ENCODE measurements at places on chromosomes 11 and 22.
A peak's percentile ranks its signal among the peaks of the same experiment; 100 is the strongest.

- no peak for DNase-seq
Observed at GRCh38 chr11:124174001-124174583, 9.1 kb upstream of the OR10D3 start.

DNA sequence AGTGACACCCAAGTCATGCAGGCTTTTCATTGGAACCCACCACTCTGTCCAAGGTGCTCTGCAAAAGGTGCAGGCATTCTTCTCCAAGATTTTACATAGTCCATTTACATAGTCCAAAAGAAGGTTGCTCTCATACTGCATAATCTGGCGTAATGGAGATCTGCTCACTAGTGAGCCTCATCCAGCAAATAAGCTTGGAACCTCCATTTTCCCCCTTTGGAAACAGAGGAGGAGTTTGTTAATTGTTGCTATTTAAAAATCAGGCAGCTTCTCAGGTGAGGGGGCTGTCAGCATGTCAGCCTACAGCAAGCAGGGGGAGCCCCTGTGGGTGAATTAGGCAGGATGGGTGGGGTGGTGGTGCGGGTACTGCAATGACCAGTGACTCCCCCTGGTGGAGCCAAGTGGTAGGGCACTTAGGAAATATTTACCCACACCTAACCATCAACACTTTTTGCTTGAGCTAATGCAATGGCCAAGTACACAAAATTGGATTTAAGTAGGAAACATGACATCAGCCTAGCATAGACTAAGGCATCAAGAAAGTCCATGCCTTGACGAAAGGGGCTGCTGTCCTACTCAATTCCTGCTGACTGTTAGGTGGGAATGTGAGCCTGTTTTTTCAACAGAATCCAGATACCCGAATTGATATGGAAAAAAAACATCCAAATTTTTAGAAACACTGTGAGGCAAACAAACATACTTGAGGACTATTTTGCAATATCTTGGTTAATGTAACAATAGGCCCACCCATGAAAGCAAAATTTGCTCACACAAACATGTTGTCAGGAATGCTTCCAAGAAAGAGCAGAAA is 64.5 kb downstream of the AMBRA1 start:
- DNase-seq: peak; percentile 54

GRCh38 chr11:102806296-102806695 is 8.3 kb upstream of the MMP1 start:
- no peak for DNase-seq

GRCh38 chr22:29512031-29512430 is 32.0 kb downstream of the NEFH start:
- DNase-seq: no peak

DNA sequence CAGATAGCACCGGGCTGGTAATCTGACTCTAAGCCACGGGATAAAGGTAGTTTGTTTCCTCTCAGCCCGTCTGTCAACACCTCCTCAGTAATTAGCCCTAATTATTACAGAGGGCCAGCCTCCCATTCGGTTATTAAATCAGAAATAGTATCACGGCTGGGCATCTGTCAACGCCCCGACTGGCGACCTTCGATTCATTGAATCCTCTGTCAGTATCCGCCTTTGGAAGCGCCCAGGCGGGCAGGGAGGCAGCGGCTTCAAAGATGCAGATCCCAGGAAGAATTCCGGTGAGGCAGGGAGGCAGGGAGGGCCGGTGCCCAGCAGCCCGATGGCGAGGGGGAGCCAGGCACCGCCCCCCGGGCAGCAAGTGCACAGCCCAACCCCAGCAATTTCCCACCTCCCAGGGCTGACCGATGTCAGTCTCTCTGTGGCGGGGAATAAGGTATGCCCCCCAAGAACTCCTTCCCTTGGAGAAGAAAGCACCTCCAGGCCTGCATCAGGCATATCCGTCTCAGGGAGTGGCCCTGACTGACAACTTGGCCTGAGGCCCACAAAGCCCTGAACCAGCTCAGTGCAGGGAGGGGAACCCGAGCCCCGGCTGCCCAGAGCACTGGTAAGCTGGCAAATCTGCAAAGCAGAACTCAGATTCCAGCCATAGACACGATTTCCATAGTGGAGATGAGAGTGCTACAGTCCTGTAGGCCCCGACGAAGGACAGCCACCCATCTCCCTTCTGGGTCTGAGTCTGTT is 11.4 kb downstream of the GNB1L start:
- no peak for DNase-seq

- no peak for DNase-seq
Observed at GRCh38 chr11:12802418-12803085, 128.3 kb downstream of the TEAD1 start.

GRCh38 chr22:17699696-17700340 is 61.3 kb downstream of the BCL2L13 start:
- no peak for DNase-seq

GRCh38 chr11:71391796-71392195 is 56.4 kb downstream of the DHCR7 start:
- DNase-seq: no peak

- DNase-seq: no peak
Observed at GRCh38 chr11:119377112-119377901, 4.2 kb downstream of the USP2 start.

GRCh38 chr22:38956551-38956950 is 858 bp upstream of the APOBEC3A start:
- DNase-seq: no peak

- peak; percentile 72 for DNase-seq
Observed at GRCh38 chr11:10858439-10859325, 829 bp upstream of the ZBED5 start.

DNA sequence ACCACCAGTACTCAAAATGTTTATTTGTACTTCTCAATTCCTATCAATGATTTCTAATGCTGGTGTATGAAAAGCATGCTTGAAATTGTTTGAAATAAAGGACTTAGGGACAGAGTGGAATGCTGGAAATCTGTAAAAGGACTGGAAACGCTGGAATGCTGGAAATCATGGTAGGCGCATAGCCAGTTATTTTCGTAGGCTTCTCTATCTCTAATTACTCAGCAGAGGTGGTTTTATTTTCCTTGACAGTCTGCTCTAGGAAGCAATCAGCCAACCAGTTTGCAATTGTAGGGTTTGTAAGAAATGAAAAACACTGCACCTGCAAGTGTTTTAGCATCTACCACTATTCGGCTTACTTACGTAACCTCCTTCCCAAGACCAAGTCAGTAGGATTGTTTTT is 788 bp downstream of the LIN7C start:
- no peak for DNase-seq

DNA sequence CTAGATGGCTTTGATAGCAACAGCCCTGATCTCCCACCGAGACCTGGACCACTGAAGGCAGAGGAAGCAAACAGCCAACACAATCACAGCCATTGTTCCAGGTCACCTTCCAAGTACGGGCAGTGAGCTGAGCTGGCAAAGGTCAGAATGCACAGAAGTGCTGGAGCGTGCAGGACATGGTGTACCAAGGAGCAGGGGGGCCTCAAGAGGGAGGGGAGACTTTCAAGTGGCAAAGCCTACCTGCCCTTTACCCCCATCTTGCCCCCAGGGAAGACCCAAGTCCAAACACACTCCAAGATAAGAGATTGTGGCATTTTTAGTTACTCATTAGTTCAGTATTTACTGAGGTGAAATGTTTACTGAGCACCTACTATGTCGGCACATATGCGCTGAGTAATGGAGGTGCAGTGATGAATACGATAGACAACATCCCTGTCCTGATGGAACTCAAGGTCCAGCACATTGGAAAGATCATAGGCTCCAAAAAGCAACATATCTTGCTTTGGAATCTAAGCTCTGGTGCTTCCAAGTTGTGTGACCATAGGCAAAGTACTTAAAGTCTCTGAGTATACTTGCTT is 26.0 kb upstream of the TTC12 start:
- no peak for DNase-seq

- no peak for DNase-seq
Observed at GRCh38 chr11:36578458-36578857, 10.7 kb downstream of the RAG1 start.

GRCh38 chr11:123122341-123122740 is 60.4 kb upstream of the HSPA8 start:
- no peak for DNase-seq

- DNase-seq: no peak
Observed at GRCh38 chr11:13091804-13092203, 82.7 kb downstream of the RASSF10 start.

GRCh38 chr11:117668321-117668751 is 128.7 kb downstream of the DSCAML1 start:
- no peak for DNase-seq

DNA sequence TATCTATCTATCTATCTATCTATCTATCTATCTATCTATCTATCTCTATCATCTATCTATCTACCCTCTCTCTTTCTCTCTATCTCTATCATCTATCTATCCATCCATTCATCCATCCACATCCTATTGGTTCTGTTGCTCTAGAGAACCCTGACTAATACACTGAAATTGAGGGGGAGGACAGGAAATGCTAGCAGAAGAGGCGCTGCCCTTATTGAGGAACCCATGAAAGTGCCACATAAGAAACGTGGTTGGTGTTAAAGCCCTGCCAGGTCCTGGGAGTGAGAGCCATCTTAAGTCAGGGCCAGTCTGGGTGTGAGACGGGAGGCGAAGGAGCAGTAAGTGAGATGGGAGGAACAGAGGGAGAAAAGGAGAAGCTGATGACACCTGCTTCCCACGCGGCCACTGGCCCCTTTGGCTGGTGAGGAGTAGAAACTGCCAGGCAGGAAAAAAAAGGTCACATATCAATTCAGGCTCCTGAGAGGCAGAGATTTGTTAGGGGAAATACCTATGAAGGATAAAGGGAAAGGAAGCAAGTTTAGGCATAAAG is 87.9 kb upstream of the PLET1 start:
- no peak for DNase-seq

DNA sequence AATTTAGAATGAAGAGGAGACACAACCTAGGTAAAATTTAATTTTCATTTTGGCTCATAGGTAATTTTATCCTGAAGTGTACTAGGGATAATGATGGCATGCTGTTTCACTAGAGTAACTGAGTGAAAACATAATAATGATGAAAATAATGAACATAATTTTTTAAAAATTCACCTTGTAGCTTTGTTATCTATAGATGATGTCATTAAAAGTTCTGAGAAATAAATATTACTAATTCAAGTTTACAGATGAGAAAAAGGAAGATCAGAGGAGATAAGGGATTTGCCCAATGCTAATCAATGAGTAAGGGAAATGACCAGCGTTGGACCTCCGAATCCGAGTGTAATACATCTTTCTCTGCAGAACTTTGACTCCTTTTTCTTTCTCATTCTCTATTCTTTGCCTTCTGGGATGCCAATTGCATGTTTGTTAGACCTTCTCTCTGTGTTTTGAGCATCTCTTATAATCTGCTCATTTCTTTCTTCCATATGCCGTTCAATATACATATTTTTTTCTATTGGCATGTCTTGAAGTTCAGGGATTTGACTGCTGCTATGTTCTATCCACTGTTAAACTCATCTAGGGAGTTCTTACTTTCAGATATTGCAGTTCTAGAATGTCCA is 186.5 kb downstream of the SNX19 start:
- DNase-seq: no peak

DNA sequence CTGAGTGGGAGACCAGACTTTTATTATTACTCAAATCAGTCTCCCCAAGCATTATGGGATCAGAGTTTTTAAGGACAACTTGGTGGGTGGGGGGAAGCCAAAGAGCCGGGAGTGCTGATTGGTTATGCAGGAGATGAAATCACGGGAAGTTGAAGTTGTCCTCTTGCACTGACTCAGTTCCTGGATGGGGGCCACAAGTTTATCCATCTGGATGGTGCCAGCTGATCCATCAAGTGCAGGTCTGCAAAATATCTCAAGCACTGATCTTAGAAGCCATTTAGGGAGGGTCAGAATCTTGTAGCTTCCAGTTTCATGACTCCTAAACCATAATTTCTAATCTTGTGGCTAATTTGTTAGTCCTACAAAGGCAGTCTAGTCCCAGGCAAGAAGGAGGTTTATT is 53.5 kb upstream of the LMO1 start:
- DNase-seq: no peak

DNA sequence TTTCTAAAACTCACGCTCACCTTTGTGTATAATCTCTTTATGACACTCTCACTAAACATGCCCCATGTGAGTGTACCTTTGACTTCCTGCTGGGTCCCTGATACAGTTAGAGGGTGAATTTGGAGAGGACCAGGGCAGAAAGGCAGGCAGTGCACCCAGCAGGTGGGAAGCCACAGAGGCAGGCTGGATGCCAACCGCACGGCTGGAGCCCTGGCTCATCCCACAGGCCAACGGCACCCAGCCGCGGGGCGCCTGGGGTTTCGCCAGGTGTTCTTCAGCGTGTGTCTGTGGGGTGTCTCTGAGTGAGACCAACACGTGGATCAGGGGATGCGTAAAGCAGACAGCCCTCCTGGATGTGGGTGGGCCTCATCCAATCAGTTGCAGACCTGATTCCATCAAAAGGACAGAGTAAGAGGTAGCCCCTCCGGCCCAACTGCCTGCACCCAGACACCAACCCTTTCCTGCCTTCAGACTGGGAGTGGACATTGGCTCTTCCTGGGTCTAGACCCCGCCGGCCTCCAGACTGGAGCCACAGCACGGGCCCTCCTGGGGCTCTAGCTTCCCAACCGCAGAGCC is 51.6 kb downstream of the DHCR7 start:
- no peak for DNase-seq

DNA sequence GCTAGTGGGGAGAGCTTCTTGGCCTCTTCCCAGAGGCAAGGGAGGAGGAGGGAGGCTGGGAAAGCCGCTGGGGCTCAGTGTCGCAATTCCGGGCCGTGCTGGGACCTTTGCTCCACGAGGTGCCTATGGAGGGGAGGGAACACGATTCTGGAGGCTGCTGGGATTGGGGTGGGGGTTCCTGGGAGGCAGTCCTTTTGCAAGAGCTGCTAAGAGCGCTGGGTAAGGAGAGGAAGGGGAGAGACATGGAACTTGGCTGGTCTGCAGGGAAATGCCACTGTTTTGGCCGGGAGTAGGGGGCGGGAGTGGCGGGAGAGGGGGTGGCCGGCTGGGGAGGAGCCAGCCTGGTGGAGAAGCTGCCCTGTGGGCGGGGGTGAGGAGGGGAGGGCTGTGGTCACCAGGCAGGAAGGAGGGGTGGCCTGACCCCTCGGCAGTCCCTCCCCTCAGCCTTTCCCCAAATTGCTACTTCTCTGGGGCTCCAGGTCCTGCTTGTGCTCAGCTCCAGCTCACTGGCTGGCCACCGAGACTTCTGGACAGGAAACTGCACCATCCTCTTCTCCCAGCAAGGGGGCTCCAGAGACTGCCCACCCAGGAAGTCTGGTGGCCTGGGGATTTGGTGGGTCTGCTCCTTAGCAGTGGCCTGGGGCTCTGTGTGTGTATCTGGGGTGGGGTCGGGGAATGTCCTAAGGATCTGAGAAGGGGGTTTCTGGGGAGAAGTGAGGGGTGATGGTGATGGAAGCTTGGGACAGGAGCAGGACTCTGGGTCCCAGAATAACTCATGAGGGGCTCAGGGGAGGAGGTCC is at the start of gene NR1H3:
TSS of gene NR1H3 (plus strand) at position 480 of the 800 bp plus-strand sequence. CDS start 1,221 bp downstream, outside the sequence.
- DNase-seq: no peak

- no peak for DNase-seq
Observed at GRCh38 chr11:57543593-57543992, 6.2 kb downstream of the SMTNL1 start.

- no peak for DNase-seq
Observed at GRCh38 chr11:19879307-19880087, 166.9 kb downstream of the NAV2 start.

GRCh38 chr11:2794968-2795322 is 90.6 kb downstream of the CDKN1C start:
- no peak for DNase-seq

- DNase-seq: peak; percentile 42
Observed at GRCh38 chr22:46791201-46791731, 28.8 kb downstream of the TBC1D22A start.

GRCh38 chr11:70082829-70083228 is 4.7 kb downstream of the ANO1 start:
- DNase-seq: no peak

- no peak for DNase-seq
Observed at GRCh38 chr11:96783311-96783710, 393.5 kb downstream of the JRKL start.

All from dorsolateral prefrontal cortex (tissue), 122 donors.